Nucleus accumbens (tissue), 56 donors: ENCODE measurements at places on chromosomes 2 and 18.

DNA sequence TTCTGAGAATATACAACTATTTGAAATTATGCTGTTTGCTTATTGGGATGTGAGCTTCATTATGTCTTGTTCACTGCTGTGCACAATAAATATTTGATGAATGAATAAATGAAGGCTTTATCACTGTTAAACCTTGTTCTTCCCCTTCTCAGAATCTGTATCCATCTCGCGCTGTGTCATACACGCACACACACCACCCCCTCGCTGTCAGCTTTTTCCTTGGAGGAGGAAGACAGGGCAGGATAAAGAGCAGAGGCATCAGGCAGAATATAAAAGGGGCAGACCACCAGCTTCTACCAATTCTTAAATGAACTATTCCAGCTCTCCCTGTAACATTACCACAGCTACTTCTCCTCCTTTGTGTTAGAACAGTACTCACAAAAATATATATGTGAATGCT is 75.0 kb downstream of the CD226 start:
- peak; percentile 22 for DNase-seq

DNA sequence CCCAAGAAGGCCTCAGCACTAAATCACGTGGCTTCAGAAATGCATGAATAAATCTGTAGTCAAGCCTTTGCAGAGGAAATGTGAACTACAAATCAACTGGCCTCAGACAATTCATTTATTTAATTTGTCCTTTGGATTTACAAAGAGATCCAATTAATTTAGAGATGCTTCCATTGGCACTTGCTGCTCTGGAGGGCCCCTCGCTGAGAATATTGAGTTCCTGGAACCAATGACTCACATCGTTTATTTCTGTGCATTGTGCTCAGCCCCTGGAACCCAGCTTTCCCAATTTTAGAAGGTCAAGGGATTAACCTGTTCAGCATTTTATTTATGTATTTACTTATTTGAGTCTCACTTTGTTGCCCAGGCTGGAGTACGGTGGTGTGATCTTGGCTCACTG is 47.2 kb upstream of the MGAT4A start:
- DNase-seq: no peak

- DNase-seq: no peak
Observed at GRCh38 chr18:70390371-70391090, 101.7 kb downstream of the SOCS6 start.

DNA sequence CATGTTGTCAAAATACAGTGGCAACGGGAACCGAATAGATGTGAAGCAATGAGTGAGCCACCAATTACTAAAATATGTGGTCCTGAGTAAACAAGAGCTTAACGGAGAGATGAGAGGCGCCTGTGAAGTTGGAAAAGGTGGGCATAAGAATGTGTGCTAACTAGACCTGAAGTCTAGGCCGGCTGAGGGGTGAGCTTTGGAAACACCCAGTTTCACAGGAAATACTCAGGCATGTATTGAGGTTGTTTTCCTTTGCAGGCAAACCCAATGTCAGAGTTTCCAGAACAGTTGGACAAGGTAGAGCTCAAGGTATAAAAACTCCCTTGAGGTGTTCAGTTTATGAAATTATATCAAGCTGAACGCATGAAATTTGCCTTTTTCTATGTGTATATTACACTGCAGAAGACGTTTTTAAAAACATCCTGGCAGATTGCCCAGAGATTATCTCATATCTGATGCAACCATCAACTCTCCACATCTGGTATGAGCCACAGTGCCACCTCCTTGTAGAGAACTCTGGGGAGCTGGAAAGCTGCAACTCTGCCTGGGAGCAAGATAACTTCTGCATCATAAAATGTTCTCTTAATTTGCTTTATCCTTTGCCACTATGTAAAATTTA is 3.9 kb upstream of the WDSUB1 start:
- no peak for DNase-seq

GRCh38 chr2:150601280-150602038 is 114.0 kb upstream of the RND3 start:
- DNase-seq: no peak

DNA sequence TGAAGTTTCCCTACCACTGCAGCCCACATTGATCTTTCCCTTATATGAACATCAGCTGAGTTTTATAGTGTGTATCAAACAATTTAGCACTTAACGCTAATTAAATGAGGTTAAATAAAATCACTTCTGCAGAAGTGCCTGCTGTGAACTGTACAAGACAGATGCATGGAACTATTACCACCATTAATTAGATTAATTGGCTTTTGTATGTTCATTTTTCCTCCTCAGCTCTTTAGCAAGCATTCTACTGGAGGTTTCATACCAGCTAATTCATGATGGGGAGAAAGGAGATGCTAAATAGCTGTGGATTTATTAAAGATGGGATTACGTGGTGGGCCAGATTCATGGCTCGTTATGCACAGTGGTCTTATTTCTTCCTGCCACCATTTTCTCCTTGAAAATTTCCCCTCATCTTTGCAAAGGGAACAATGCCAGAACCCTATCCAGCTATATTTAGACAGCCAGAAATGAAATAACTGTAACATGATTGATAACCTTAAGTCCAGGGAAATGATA is 96.7 kb downstream of the CNTNAP5 start:
- DNase-seq: no peak

- no peak for DNase-seq
Observed at GRCh38 chr2:238267884-238268680, 20.3 kb downstream of the PER2 start.

- DNase-seq: no peak
Observed at GRCh38 chr2:196376984-196377877, 205.9 kb upstream of the STK17B start.

DNA sequence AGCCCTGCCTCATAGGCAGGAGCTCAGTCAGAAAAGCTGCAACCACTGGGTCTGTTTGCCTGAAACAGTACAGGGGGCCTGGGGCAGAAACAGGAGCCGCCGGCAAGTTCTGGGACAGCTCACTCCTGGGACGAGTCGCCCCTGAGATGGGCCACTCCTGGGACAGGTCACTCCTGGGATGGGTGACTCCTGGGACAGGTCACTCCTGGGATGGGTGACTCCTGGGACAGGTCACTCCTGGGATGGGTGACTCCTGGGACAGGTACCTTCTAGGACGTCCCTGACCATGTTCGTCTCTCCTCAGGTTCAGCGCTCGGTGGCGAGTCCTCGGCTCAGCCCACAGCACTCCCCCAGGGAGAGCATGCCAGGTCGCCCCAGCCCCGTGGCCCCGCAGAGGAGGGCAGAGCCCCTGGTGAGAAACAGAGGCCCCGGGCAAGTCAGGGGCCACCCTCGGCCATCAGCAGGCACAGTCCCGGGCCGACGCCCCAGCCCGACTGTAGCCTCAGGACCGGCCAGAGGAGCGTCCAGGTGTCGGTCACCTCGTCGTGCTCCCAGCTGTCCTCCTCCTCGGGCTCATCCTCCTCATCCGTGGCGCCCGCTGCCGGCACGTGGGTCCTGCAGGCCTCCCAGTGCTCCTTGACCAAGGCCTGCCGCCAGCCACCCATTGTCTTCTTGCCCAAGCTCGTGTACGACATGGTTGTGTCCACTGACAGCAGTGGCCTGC is 51.8 kb downstream of the NTSR2 start:
- no peak for DNase-seq
